Stimulated activated CD4-positive, alpha-beta T cell treated with anti-CD3 and anti-CD28 coated beads, Interleukin-15, amount 100 ng/mL, for 1 hour (primary cell): ENCODE measurements at places on chromosomes 3 and 15.

DNA sequence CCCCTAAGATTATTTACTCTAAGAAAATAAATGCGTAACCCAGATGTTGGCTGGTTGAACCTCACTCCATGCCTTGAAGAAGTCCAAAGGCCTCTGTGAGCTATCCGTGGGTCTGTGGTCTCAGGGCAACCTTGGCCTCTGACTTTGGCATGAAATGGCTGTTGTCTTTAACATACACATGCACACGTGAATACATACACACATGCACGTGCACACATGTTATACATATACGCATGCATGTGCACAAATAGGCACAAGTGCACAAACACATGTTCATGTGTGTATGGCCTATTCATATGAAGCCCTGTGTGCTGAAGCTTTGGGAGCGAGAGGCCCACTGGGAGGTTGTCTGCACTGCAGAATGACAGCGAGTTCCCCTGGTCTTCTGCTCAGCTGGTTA lies 50.8 kb downstream of the KLF15 start:
- DNase-seq, result no peak

- DNase-seq, result no peak
Measured at GRCh38 chr15:74320352-74321247, 46.8 kb downstream of the CYP11A1 start.

GRCh38 chr15:67327312-67327711 lies 72.7 kb downstream of the IQCH start:
- no peak for DNase-seq

DNA sequence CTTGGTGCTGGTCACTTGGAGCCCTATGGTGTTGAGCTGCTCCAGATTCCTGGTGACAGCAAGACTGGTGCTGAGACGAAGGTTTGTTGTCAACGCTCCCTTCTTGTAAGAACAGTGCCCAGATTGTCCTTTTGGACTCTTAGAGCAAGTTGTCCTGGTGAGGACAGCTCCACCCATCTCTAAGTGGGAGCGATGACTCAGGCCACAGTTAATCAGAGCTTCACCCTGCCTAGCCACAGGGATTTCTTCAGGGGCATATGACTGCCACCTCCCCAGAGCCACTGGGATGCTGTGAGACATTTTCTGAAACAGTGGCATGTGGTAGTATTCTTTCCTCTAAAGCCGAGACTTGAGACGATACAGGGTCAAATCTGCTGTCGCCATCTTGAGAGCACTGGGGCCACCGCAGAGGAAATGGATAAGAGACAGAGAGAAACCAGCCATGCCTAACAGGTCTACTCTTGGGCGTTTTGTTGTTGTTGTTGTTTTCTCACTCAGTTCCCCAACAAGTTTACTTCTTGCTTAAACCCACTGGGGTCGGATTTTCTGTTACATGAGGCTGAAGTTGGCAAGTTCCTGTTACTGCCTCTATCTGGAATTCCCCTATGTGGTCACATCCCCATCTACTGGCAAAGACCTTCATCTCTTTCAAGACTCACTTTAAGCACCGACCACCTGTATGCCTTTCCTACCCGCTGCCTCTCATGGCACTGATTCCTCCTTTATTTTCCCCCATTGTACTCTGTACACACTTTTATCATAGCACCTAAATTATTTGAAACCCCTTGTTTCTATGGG lies 16.0 kb upstream of the PCOLCE2 start:
- DNase-seq, result no peak

- DNase-seq, result no peak
Measured at GRCh38 chr15:72925661-72926060, 126.6 kb upstream of the NEO1 start.

GRCh38 chr3:151443583-151443982 lies 17.3 kb downstream of the IGSF10 start:
- DNase-seq, result no peak

GRCh38 chr3:37097776-37098175 lies 76.6 kb downstream of the LRRFIP2 start:
- DNase-seq, result no peak

DNA sequence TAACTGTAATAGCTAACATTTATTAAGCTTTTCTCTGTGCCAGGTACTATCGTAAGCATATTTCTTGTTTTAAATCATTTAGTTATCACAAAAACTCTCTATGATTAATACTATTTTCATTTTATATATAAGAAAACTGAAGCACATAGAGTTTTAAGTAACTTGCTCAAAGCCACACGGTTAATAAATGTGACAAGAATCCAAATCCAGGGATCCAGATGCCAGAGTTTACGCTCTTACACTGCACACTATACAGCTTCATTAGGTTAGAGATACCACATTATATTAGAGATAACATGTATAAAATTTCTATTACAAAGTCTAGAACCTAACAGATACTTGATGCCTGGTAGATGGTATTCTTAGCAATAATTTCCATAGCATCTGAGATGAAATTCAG lies 265.2 kb downstream of the SHOX2 start:
- no peak for DNase-seq

GRCh38 chr15:39232512-39232911 lies 348.4 kb upstream of the THBS1 start:
- DNase-seq, result no peak

DNA sequence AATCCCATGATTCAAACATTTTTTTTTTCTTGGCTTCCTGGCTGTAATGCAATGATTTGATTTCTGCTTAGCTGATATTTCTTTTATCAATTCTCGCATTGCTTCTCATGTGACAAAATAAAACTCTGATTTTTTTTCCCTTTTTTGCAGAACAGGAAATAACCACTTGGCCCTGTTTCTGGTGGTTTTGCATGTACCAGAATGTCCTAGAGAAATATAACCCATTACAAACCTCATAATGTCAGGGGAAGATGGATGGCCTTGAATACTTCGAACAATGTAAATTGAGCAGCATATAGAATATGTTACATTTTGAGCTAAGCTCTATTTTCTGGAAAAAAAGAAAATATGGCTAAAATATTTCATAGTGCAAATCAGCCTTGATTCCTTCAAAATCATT lies 275.6 kb downstream of the RAP2B start:
- no peak for DNase-seq

DNA sequence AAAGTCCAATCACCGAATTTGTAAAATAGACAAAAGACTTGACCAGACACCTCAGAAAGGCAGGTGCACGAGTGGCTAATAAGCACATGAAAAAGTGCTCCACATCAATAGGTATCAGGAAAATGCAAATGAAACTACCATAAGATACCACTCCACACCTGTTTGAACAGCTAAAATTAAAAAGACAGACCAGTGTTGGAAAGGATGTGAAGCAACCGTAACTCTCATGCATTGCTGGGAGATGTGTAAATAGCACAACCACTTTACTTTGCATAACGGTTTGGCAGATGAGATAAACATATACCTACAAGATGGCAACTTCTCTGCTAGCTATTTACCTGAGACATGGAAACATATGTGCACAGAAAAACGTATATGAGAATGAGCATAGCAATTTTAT lies 56.9 kb downstream of the CADPS start:
- DNase-seq, result no peak

GRCh38 chr3:187729598-187729997 lies 15.7 kb downstream of the BCL6 start:
- DNase-seq, result no peak

DNA sequence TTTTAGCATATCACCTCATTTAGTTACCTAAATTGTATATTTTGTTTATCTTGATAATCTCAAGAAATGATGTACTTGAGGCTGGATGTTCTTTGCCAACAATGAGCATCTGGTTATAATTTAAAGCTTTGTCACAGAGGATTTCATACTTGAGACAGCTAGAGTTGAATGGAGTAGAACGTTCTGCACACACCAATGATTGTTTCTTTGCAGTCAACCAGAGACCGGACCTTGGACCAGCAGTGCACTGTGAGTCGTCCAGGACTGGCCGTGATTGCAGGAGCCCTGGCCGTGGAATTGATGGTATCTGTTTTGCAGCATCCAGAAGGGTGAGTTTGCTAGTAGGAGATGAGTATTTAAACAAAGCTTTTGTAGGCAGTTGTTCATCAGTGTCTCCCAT lies 90.4 kb downstream of the ATG7 start:
- no peak for DNase-seq

- DNase-seq, result no peak
Measured at GRCh38 chr3:77142578-77142977, 102.7 kb downstream of the ROBO2 start.

DNA sequence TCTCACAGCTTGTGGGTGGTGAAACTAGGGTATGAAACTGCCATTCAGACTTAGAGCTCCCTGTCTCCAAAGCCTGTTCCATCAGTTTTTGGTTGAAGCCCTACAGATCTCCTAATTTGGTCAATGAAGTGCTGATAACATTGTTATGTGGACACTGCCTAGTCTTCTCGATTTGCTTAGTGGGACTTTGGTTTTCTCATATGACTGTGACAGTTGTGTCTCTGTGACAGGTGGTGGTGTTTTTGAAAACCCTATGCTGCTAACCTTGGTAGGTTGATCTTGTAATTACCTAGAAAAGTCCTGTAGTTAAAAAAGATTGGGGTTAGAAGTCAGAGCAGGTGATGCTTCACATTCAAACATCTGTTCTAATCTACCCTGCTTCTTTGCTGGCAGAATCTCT lies 9.2 kb downstream of the PPM1L start:
- no peak for DNase-seq
